ENCODE measurements at places on chromosomes 2 and 18. TPM values are rescaled to one million over a fixed set of nuclear protein-coding genes. Genes with fewer than 3 reads are reported as not detected.

The ATIC gene
- 30.9 TPM for total RNA-seq

The GALNT3 gene
- total RNA-seq = 0.87 TPM

The ALPP gene
- not detected for total RNA-seq

The LINC00305 gene
- total RNA-seq = not detected

The CABYR gene
- 7.2 TPM for total RNA-seq
